NCI-H1092 treated with DMSO at 0.1 percent for 48 hours (cell line): ENCODE measurements at places on chromosomes 16 and 17.

GRCh38 chr16:17072104-17072503 lies 398.7 kb downstream of the XYLT1 start:
- DNase-seq = no peak

GRCh38 chr17:74201250-74201649 lies 2.2 kb upstream of the RPL38 start:
- DNase-seq = peak; percentile 90

- DNase-seq = no peak
Observed at GRCh38 chr17:47286198-47286914, 32.7 kb downstream of the ITGB3 start.

DNA sequence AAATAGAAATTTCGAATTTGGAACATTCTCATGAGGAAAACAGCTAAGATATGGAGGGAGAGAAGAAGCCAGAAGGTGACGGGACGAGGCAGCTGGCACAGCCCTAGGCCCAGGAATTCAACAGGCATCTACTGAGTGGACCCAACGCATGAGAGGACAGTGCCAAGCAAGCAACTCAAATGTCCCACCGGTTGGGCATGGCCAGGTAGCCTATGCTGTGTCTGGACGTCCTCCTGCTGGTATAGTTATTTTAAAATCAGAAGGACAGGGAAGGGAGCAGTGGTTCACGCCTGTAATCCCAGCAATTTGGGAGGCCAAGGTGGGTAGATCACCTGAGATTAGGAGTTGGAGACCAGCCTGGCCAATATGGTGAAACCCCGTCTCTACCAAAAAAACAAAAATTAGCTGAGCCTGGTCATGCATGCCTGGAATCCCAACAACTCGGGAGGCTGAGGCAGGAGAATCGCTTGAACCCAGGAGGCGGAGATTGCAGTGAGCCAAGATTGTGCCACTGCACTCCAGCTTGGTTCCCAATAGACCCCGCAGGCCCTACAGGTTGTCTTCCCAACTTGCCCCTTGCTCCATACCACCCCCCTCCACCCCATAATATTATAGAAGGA lies 2.0 kb downstream of the GH1 start:
- DNase-seq = no peak

DNA sequence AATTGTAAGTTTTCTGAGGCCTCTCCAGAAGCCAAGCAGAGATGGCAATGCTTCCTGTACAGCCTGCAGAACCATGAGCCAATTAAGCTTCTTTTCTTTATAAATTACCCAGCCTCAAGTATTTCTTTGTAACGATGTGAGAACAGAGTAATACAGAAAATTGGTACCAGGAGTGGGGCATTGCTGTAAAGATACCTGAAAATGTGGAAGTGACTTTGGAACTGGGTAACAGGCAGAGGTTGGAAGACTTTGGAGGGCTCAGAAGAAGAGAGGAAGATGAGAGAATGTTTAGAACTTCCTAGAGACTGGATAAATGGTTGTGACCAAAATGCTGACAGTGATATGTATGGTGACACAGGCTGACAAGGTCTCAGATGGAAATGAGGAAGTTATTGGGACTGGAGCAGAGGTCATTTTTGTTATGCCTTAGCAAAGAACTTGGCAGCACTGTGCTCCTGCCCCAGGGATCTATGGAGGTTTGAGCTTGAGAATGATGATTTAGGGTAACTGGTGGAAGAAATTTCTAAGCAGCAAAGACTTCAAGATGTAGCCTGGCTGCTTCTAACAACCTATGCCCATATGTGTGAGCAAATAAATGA lies 23.1 kb downstream of the PRDM7 start:
- DNase-seq = no peak

GRCh38 chr17:75904749-75905521 lies at the start of gene MRPL38:
MRPL38 (minus strand) TSS chr17:75904884; CDS start chr17:75904875, 9 bp downstream.
- DNase-seq = peak; percentile 92

- DNase-seq = no peak
Observed at GRCh38 chr16:84055801-84056634, 13.4 kb upstream of the SLC38A8 start.

DNA sequence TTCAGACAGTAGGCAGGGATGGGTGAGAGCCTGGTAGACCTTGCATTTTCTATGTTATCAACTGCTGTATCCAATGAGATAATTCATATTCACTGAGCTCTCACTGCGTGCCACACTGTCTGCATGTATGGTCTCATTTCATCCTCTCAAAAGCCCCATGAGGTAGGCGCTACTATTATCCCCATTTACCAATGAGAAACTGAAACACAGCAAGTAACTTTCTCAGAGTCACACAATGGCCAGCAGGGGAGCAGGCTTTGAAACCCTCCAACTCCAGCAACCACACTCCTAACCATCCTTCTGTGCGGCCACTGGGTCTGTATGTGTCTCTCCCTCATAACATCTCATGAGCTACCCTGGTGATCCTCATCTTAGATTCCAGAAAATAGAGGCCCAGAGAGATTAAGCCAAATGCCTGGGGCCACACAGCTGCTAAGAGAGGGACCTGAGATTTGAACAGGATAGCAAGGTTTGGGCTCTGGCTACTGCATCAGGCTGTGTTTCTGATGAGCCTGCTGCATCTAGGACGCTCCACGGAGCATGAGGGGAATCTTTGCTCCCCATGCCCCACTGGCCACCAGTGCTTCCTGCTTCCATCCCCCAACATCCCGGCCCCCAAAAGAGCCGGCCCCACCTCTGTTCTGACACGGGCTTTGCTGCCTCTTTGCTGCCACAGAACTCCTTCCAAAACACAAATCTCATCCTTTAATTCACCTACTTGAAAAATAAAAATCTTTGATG lies 3.2 kb downstream of the CCR7 start:
- no peak for DNase-seq

GRCh38 chr16:82639666-82640336 lies 13.0 kb downstream of the CDH13 start:
- peak; percentile 56 for DNase-seq

DNA sequence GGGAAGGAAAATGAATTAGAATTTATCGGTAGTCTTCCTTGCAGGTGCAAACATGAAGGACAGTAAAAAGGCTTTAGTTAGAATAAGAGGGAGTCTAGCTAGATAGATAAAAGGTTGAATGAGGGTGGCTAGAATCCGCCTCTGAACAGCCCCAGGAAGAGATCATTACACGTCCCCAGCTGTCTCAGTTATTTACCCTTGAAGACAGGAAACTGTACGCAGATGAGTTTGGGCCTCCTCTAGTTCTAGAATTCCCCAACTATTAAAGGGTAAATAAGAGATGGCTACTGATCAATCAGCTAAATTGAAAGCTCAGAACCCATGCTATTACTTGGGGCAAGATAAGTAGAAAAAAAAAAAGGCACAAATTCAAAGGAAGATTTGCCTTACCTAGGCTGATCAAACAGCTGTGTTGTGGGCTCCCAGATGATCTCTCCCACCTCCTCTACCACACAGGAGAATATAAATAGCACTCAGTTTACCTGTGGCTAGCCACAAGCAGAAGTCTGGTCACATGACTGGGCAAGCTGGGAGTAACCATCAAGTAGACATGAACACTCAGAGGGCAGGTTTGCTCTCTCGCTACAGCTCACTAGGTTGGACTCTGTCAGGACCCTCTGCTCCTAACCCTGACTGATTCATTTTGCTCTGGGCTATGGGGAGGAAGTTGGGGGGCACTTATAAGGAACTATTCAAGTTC lies 17.0 kb downstream of the FAM117A start:
- no peak for DNase-seq

- DNase-seq = no peak
Observed at GRCh38 chr17:41914358-41914766, 4.4 kb downstream of the ACLY start.

DNA sequence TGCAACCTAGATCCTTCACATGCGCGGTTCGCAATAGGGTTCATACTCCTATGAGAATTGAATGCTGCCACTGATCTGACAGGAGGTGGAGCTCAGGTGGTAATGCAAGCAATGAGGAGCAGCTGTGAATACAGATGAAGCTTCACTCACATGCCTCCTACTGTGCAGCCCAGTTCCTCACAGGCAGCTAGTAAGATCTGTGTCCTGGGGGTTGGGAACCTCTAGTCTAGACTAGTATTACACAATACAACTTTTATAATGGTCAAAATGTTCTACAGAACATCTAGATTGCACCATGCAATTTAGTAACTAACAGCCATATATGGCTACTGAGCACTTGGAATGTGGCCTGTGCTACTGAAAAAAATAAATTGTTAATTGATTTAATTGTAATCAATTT lies 26.7 kb downstream of the ABCA5 start:
- DNase-seq = no peak

GRCh38 chr17:38324141-38324697 lies 19.5 kb downstream of the GPR179 start:
- no peak for DNase-seq

GRCh38 chr16:4780235-4780634 lies 7.9 kb downstream of the SEPTIN12 start:
- DNase-seq = no peak

DNA sequence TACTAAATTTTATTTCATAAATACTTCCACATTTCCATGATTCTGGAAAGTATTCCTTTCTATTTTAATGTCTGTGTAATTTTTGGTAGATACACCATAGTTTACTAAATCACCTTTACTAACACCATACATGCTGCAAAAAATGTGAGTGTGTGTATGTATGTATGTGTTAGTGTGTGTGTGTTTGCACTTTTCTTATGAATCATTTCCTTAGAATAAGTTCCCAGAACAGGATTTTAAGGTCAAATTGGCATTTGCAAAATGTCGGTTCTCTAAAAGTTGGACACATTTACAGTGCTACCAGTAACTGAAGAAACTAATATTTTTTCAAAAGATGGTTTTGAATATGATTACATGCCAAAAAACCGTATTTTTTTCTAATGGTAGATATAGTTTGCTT lies 137.1 kb downstream of the CYB561 start:
- DNase-seq = no peak

- DNase-seq = no peak
Observed at GRCh38 chr16:51133688-51134087, 17.4 kb downstream of the SALL1 start.

GRCh38 chr17:81667754-81668153 lies 1.2 kb downstream of the CCDC137 start:
- DNase-seq = no peak

DNA sequence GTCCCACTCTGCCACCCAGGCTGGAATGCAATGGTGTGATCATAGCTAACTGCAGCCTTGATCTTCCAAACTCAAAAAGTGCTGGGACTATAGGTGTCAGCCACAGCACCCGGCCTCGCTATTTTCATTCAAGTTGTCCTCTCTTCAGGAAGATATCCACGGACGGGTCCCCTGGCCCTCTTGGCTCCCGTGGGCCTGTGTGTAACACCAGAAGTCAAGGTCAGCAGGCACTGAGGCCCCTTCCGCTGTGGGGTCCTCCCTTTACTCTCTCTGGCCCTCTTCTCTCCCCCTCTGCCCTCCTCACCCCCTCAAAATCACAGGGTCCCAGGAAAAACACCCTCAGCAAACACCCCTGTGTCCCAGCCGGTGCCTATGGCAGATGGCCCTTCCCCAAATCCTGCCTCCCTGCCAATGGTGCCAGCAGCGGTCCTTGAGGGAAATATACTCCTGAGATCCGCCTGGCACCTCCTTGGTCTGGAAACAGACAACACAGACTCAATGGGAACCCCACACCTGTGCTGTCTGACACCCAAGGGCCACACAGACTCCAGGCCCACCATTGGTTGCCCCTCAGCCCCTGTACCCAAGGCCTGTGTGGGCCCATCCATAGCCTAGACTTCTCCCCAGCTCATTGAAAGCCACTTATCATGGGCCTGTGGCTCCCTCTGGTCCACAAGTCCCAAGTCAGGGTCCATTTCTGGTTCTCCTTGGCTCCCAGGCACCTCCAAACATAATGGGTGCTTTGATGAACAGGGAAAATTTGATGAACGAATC lies 221.5 kb downstream of the ZNF423 start:
- no peak for DNase-seq

GRCh38 chr17:66981983-66982508 lies 17.5 kb downstream of the CACNG4 start:
- DNase-seq = no peak

GRCh38 chr17:18382441-18383078 lies 5.0 kb downstream of the EVPLL start:
- DNase-seq = no peak

DNA sequence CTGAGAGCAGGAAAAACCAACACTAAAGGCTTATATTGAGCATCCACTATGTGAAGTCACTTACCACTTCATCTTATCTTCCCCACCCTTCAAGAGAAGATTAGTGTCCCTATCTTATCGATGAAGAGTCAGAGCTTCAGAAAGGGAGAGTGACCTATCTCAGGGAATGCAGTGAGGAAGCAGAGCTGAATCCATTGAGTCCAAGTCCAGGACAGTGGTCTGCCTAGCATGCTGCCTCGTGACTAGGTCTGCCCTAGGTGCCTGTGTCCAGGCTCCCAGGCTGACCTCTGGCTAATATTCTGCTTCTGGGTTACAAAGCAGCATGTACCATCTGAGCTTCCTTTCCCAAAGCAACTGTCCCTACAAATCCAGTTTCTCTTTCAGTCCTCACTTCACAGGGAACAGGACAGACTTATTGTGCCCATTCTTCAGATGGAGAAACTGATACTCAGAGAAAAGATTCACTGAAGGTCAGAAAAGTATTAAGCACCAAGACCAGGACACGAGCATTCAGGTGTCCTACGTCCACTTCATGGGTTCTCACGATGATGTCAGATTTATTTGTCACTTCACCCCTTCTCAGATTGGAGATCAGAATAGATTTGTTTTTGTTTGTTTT lies 13.3 kb upstream of the FZD2 start:
- no peak for DNase-seq

GRCh38 chr17:58710948-58711552 lies 18.6 kb downstream of the RAD51C start:
- DNase-seq = peak; percentile 34

DNA sequence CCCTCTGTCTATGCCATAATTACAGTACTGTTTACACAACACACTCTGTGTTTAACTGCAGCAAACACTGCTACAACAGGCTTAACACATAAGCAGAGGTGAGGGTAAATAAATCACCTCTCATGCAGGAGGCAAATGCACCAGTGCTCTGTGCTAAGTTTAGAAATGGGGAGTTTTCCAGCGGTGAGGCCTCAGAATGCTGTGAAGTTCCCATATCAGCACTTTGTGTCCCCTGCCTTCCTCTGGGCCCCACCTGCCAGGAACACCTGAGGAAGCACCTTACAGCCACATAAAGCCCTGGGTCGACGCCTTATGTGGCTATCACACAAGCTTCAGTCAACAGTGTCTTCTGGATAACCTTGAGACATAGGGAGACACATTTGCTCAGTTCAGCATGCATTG lies 304.5 kb downstream of the HAPSTR1 start:
- DNase-seq = no peak
